Stimulated activated CD8-positive, alpha-beta memory T cell treated with anti-CD3 and anti-CD28 coated beads, Interleukin-4, amount 100 ng/mL, for 4 hours (primary cell): ENCODE measurements at places on chromosomes 13 and 19.

DNA sequence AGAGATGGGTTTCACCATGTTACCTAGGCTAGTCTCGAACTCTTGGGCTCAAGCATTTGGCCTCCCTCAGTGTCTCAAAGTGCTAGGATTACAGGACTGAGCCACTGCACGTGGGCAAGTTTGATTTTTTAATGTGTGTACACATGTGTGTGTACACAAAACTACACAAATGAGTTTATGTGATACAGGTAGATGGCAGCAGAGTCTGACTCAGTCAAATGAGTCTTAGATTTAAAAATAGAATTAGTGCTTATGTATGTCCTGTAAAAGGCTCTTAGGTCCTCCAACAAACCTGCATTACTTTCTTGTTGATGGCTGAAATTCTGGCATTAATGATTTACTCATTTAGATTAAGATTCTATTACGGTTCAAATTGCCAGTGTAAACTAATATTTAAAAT is 293.7 kb downstream of the PCDH17 start:
- no peak for DNase-seq

GRCh38 chr13:34086281-34086680 is 268.3 kb downstream of the RFC3 start:
- no peak for DNase-seq

GRCh38 chr13:87259479-87260083 is 411.6 kb upstream of the SLITRK5 start:
- DNase-seq, result no peak

DNA sequence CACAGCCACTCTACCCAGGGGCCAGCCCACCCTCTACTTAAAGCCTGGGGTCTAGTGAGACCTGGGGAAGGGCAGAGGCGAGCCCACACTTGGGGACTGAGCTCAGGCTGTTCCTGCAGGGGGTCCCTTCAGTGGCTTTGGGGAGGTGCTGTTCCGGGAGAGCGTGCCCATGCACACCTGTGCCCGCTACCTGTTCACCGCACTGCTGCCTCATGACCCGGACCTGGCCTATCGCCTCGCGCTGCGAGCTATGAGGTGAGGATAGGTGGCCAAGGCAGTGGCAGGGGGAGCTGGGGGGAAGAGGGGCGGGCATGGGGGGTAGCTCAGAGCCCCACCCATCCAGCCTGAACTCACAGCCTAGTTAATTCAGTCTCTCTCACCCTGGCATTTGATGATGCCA is 24.0 kb downstream of the ZSWIM4 start:
- DNase-seq, result no peak

DNA sequence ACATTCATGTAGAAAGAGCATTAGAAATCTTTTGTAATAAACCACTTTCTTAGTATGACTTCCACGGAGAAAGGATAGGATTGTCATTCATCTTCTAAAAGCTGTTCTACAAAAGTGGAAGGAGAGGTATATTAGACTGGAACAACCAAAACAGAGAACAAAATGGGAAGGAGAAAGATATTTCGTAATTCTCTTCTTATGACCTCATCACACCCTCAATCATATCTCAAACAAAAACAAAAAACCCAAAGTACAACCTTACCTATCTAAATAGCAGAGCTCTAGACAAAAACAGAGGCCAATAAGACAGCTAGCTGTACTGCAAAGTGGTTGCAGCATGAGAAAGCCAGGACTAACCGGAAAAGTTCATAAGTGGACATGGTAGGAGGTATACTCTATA is 46.3 kb downstream of the DACH1 start:
- no peak for DNase-seq

DNA sequence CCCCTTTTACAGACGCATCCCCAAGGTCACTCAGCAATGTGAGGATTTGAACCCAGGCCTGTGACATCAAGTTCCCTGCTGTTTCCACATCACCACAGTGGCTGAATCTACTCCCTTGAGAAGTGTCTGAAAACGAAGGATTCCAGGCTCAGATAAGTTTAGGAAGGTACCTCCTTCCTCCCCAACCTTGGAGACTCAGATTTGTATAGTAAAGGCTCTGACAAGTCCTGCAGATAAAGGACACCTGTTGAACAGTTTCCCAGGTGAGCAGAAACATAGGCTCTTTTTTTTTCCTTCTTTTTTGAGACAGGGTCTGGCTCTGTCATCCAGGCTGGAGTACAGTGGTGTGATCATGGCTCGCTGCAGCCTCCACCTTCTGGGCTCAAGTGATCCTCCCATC is 56.4 kb upstream of the PTPRS start:
- DNase-seq, result no peak

- no peak for DNase-seq
Measured at GRCh38 chr13:84191139-84191538, 308.9 kb upstream of the SLITRK1 start.

DNA sequence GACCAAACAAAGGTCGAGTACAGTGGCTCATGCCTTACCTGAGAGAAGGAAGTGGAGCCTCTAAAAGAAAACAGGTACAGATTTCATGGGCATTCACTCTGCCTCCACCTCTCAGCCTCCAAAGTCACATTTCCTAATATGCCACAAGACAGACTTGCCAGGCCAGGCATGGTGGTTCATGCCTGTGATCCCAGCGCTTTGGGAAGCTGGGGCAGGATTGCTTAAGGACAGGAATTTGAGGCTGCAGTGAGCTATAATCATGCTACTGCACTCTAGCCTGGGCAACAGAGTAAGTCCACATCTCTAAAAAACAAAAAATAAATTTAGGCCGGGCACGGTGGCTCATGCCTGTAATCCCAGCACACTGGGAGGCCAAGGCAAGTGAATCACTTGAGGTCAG is 10.9 kb upstream of the DNMT1 start:
- DNase-seq, result no peak

DNA sequence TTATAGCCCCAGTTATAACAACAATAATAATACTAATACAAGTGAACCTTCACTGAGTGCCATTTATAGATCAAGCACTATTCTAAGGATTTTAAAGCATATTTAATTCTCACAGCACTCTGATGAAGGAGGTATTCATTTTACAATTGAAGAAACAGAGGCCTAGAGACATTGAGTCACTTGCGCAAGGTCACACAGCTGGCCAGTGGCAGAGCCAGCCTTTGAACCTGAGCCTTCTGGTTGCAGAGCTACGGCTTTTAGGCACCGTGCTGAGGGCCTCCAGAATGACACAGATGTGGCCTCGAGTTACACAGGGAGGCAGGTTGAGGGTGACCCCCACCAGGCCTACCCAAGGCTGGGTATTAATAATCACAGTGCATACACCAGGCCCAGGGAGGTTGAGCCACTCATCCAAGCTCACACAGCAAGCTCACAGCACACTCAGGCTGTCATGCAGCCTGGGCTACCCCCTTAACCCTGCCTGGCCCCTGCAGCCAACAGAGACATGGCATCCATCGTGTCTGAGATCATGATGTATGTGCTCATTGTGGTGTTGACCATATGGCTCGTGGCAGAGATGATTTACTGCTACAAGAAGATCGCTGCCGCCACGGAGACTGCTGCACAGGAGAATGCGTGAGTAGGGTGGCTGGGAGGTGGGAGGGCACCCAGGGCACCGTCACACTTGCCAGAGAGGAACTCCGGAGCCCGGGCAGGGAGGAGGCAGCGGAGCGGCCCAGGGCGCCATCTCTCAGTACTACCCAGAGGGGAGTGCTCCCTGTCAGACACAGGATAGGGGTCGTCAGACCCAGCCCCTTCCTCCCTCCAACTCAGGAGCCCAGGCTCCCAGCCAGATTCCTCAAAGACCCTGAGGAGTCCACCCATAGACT is 2.7 kb upstream of the HPN start:
- DNase-seq, result no peak

DNA sequence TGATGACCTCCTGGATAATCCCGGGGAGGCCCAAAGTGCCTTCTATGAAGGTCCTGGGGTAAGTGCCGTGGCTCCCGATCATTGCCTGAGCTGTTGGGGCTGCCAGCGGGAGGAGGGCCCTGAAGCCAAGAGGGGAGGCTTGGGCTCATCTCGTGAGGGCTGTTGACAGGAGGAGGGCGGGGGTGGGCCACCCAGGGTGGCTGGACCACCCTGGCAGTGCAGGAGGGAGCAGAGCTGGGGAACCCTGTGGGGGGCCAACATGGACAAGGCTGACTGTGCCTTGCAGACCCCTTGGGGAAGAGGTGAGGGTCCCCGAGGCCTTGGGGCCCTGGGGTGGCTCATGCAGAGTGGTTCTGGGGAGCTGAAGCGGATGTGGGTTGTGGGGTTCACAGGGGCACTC is 37.4 kb upstream of the EHD2 start:
- DNase-seq, result no peak

- no peak for DNase-seq
Measured at GRCh38 chr13:77042566-77043177, 15.7 kb upstream of the FBXL3 start.

DNA sequence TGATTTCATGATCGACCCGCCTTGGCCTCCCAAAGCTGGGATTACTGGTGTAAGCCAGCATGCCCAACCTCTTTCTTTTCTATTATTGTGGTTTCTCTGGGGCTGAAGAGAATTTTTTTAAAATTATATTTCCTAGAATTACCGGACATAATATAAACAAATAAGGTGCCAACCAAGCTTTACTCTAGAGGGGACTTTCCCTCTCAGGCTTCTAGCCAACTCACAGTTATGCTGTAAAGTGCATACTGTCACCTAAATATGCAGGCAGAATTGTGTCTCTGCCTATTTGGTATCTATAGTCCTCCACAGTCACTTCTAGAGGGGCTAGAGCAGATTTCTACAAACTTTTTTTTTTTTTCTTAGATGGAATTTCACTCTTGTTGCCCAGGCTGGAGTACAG is 41.6 kb upstream of the ZNF681 start:
- DNase-seq, result no peak

GRCh38 chr19:53826876-53827275 is 2.8 kb upstream of the NLRP12 start:
- DNase-seq, result no peak

DNA sequence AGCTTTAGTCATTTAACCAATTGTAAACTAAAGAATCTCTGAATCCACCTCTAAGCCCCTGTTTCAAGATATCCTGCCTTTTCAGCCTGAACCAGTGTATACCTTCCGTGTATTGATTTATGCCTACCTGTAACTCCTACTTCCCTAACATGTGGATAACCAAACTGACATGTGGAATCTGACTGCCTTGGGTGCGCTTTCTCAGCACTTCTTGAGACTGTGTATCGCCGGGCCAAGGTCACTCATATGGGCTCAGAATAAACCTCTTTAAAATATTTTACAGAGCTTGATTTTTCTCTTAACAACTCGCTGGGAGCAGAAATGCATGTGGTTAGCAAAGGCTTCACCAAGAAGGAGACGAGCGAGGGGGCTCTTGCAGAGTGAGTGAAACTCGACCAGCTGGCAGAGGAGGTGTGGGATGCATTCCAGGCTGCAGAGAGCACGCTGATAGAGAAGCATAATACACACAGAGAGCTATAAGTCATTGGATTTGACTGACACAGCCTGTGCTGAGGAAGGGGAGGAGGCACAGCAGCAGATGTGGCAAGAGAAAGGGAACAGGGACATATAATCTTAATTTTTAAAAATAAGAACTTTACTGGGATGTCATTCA is 268.2 kb upstream of the MAB21L1 start:
- no peak for DNase-seq

DNA sequence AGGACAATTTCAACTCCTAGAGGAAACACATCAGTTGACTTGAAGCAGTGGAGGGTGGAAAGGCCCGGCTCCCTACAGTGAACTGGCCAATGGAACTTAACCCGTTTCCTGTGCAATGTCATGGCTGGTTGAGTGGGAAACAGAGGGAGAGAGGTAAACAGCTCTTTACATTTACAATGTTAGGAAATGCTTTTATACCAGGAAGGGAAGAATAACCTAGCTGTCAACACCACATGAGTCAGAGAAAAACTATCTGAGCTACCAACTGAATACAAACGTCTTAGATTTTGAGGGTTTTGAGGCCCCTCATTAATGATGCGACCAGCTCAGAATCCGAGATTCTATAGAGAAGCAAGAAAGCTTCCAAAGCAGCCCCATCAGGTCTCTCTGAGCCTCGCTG is 36.7 kb downstream of the CARD8 start:
- DNase-seq, result no peak

- no peak for DNase-seq
Measured at GRCh38 chr13:23427881-23428528, 5.5 kb downstream of the SACS start.

DNA sequence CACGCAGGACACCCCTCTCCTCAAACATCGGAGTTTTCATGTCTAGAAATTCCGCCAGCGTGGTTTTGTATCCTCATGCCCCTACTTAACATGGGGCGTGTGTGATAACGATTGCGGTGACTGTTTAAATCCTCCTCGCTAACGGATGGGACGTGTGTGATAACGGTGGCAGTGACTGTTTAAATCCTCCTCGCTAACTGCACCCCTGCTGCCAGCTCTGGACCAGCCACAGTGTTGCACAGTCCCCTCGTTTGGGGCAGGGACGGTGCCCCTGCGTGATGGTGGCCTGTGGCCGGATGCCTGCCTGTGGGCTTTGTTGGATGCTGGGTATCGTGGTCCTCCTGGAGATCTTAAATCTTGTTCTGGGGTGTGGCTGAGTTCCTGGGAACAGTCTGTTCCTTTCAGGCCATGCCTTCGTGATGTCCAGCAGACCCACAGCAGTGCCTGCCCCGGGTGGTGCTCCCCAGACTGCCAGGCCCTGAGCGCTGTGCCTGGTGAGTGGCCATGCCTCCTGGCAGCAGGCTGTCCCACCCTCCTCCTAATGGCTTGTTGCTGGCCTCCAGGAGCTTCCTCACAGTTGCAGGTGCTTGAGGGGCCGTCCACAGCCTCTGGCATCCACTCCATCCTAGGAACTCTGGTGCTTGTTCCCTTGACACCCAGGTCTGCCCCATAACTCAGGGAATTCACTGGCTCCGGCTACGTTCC is 122.5 kb upstream of the MCF2L start:
- no peak for DNase-seq

GRCh38 chr19:40673397-40673796 is 17.1 kb downstream of the NUMBL start:
- no peak for DNase-seq

GRCh38 chr13:34302596-34302995 is 484.6 kb downstream of the RFC3 start:
- no peak for DNase-seq

DNA sequence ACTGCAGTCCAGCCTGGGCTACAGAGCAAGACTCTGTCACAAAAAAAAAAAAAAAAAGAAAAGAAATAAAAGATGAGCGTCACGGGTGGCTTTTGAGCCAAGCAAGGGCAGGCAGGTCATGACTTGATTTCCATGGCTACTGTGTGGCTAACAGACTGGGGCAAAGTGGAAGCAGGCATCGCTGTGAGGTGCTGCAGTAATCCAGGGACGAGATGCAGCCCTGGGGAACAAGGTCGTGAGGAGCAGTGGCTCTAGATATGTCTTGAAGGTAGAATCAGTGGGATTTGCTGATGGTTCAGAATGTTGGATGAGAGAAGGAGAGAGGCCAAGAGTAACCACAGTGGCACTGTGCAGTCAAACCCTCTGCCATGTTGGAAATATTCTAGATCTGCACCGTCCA is 14.2 kb downstream of the HAS1 start:
- DNase-seq, result no peak

DNA sequence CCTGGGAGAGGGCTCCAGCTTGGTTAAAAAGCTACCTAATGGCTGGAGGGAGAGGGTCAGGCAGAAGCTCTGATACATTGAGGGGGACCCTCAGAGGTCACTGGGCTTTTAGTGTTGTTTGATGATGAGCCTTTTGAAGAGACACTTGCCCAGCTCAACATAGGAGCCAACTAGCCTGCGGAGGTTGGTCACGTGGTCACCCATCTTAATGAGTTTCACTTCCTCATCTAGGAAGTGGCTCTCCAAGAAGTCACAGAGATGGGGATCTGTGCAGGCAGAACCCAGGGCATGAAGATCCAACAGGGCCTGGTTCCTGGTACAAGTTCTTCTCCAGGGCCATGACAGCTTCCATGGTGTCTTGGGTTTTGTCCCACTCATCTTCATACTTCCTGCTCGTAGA is 33.4 kb downstream of the IPO5 start:
- no peak for DNase-seq

GRCh38 chr13:93398167-93399035 is 171.8 kb downstream of the GPC6 start:
- no peak for DNase-seq
